ENCODE measurements at places on chromosomes 12 and 14.

DNA sequence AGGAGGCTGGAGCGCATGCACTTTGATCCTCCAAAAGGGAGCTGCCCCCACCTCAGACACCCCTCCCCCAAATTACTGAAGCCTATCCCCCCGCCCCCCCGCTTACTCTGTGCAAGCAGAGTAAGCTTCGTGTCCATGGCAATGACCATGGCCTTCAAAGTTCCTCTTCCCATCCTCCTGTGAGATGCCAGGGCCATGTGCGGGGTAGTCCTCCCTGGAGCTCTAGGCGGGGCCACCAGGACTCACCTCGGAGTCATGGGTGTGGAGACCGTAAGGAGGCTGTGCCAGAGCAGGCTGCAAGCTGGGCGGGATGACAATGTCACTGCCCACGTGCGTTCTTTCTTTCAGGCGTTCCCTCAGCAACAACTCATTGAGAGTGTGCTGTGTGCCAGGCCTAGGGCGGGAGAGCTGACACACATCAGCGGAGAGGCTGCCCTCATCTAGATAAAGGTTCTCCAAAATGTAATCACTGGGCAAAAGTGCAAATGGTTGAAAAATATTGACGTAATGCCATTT is 66.8 kb downstream of the C14orf132 start:
- no peak for DNase-seq

- DNase-seq = no peak
Measured at GRCh38 chr14:77120771-77121743, 20.5 kb downstream of the ZDHHC22 start.

DNA sequence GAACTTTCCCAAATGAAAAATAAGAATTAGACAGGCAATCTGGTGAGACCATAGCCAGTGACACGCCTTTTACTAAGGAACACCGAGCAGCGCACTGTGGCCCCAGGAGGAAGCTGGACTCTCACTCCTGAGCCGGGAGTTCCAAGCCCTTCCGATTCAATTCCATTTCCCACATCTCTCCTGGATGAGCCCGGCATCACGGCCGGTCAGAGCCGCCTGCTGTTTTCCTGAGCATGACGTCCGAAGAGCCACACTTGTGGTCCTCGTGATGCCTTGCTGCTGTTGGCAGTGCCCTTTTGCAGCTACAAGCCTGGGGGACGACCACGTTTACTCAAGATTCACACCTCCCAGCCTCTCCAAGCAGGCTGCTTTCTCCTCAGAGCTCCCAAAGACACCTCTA is 40.8 kb downstream of the FBXL14 start:
- DNase-seq = no peak

DNA sequence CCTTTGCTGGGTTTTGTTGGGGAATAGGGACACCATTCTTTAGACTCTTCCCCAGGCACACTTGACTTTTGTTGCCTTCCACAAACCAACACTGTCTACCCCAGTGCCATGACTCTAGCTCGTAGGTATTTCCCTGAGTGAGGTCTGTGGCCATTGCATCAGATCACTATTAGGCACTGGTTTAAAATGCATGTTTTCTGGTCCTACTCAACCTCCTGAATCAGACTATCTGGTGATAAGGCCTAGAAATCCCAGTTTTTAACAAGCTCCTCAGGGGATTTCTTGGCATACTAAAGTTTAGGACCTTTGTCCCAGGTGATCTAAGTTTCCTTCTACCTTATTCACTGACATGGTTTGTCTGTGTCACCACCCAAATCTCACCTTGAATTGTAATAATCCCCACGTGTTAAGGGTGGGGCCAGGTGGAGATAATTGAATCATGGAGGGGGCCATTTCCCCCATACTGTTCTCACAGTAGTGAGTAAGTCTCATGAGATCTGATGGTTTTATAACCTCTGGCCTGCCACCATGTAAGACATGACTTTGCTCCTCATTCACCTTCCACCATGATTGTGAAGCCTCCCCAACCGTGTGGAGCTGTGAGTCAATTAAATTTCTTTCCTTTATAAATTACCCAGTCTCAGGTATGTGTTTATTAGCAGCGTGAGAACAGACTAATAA is 87.8 kb upstream of the PSMC1 start:
- DNase-seq = no peak

DNA sequence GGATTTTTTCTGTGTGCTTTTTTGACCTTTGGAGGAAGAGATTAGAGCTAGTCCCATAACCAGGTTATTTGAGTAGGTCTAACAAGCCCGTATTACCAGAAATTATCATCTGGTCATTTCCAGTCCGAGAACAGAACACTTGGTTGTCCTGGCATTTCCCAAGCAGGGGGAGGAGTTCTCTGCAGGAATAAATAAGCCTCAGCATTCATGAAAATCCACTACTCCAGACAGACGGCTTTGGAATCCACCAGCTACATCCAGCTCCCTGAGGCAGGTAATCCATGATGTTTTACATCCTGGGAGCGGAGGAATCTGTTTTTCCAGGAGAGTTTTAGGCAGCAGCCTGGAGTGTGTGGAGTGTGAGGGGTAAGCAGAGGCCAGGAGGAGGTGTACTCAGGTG is at the start of gene SERPINA3:
Gene SERPINA3, plus strand, starts transcription at position 218 of the 400 bp plus-strand sequence. CDS start 2,051 bp downstream, outside the sequence.
- DNase-seq = no peak

DNA sequence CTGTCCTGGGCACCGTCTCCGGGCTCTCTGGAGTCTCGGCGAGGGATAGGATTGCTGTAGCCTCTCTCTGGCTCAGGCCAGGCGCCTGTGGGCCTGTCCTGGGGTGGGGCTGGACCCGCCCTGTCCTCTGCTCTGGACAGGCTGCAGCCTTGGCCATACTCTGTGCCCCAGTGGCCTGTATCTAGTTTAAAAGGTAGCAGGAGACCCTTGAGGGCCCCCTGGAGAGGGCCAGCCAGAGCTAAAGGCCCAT is 1.8 kb downstream of the KIF26A start:
- no peak for DNase-seq

DNA sequence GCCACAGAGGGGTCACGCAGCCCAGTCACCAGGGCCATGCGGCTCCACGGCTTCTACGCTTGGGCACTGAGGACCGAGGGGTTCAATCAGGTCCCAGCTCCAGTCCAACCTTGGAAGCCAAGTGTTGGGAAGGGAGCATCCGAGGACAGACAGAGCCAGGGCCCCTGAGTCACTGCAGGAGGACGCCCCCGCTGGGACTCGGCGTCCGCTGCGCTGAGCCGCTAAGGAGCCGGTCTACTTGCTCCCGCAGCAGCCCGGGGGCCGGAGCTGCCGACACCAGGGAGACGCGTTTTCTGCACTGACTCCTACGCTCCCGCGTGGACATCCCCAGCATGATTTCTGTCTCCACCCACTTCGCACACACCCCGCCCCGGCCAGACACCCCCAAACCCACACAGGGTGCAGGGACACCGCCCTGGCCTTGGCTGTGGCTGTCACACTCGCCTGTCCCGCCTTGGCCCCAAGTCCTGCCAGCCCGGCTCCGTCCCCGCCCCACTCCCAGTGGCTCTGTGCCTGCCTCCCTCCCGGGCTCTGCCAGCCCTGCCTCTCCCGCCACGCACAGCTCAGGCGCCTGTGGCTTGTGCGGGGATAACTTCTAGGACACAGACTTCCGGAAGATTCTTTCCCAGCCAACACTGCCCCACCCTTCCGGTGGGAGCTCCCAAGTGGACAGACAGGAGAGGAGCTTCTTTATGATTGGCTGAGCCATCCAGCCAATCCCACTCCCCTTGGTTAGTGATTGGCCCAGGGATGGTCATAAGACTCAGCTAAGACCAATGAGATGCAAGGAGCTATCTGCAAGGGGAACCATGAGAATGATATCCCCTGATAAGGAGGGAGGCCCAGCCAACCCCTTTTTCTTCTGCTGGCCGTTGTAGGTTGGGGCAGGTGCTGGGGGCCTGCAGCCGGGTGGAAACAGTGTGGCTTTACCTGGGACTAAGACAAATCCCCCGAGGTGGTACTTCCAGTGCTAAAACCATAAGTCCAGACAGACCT is 118.9 kb upstream of the SFSWAP start:
- no peak for DNase-seq

GRCh38 chr12:128794661-128795529 is 28.9 kb downstream of the SLC15A4 start:
- no peak for DNase-seq

GRCh38 chr12:50075808-50076170 is 9.4 kb upstream of the SMARCD1 start:
- DNase-seq = no peak

DNA sequence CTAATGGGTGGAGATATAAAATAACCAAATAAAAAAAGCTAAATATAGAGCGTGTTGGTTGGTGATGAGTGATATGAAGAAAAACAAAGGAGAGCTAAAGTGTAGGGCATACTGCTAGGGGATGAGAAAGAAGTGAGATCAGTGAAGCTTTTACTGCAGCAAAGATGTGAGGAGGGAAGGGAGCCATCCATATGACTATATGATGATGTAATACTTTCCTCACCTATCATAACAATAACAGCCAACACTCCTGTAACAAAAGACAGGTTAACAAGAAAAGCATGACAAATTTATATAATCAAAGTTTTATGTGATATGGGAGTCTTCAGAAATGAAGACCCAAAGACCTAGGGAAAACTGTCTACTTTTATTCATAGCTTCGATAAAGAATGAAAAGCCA is 57.4 kb upstream of the LRFN5 start:
- DNase-seq = no peak

DNA sequence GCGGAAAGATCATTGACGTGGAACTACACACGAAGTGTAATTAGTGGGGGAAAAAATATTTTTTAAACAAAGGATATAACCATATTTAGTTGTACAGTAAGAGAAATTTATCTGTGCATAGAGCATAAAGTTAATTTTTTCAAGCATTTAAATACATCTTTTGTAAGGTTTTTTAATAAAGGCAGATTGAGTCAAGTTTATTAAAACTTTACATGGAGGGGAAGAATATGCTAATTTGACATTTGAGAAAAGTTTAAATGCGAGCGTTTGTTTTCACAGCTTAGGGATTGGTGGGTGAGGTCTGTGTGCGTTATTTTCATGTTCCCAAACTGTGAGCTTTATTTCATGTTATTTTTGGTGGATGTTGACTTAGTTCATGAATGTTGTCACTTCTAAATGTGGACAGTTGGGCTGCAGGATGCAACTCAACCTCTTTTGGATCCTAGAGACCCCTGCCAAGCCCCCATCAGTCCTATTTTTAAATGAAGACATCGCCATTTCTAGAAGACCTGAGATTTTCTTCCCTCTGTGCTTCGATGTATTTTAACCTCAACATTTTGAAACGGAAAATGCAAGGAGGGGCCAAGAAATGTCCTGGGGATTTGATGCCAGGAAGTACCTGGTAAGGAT is 32.3 kb downstream of the BRI3BP start:
- no peak for DNase-seq

DNA sequence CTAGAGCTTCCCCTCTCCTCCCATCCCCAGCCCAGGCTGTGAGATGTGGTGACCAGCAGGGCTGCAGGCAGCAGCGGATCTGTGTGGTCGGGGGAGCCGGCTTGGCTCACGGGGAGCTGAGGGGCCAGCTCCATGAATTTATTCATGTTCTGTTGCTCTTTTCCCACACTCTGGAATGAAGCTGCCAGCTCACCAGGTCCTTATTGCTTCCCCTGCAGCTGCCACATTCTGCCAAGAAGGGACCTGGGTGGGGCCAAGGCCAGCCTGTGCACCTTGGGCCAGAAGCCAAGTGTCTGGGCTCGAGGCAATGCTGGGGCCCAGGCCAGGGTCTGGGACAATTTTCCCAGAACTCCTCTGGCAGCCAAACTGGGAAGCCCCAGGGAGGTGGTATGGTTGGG is 2.5 kb upstream of the C1QL4 start:
- DNase-seq = no peak

GRCh38 chr12:10829994-10830393 is 3.8 kb upstream of the TAS2R10 start:
- DNase-seq = no peak

GRCh38 chr14:74832849-74833248 is 43.1 kb downstream of the PROX2 start:
- no peak for DNase-seq

- DNase-seq = no peak
Measured at GRCh38 chr12:15698377-15698871, 90.8 kb downstream of the EPS8 start.

- no peak for DNase-seq
Measured at GRCh38 chr14:56660677-56661389, 81.2 kb downstream of the TMEM260 start.

- no peak for DNase-seq
Measured at GRCh38 chr14:61517911-61518384, 177.4 kb upstream of the HIF1A start.

GRCh38 chr12:92369056-92369455 is 223.4 kb upstream of the BTG1 start:
- no peak for DNase-seq

DNA sequence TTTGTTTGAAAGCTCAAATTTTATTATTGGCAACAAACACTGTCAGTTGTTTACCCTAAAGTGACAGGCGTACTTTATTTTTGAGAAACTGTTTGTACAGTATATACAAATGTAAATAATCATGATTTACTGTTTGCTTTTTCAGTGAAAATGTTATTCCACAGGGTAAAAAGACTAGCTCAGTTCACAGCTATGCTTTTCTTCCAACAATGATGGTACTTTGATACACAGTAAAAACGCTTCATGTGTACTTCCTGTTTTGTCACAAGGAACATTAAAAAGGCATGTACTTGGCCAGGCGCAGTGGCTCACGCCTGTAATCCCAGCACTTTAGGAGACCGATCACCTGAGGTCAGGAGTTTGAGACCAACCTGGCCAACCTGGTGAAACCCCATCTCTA is 53.7 kb downstream of the MON2 start:
- DNase-seq = no peak

GRCh38 chr12:29238822-29239291 is 89.8 kb downstream of the FAR2 start:
- DNase-seq = no peak

DNA sequence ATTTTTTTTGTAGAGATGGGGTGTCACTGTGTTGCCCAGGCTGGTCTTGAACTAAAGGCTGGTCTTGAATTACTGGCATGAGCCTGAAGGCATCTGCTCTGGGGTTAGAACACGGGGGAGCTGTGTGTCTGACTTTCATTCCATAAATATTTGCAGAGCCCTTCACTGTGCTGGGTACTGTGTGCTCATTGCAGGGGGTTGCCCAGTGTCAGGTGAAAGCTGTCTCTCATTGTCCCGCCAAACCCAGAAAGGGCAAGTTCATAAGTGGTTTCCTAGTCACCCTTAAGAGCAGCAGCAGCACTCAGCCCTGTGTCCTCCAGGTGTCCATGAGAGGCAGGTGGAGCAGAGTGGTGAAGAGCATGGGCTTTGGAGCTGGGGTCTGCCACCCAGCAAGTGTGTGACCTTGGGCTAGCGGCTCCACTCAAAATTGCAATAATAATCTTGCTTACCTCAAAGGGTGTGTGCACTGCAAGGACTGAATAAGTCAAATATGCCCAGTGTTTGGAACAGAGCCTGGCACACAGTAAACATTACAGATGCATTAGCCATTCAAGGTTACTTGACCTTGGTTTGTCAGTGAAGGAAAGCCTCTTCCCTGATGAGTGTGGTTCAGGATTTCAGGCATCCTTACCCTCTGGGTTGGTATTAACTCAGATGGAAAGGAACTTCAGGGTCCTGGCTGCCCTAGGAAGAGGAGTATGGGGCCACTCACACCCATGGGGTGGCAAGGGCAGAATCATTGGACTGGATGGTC is 4.4 kb upstream of the SMIM41 start:
- no peak for DNase-seq

All from activated CD8-positive, alpha-beta memory T cell treated with anti-CD3 and anti-CD28 coated beads, Interleukin-2, amount 50 U/mL, for 48 hours (primary cell).